ENCODE measurements at places on chromosomes 3 and 15.

DNA sequence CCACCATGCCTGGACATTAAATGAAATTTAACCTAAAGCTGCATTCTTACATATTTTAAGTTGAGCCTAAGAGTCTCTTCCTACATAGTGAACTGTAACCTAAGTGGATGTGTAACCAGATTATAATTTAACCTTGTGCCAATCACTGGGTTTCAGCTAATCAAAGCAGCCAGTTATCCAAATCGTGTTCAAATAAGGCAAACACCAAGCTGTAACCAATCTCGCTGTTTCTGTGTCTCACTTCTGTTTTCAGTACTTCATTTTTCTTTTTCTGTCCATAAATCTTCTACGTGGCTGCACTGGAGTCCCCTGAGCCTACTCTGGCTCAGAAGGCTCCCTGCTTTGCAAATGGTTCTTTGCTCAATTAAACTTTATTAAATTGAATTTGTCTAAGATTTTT, 186.1 kb upstream of the CNTN6 start:
- no peak for DNase-seq

GRCh38 chr3:182105875-182106274, 394.1 kb downstream of the SOX2 start:
- DNase-seq: no peak

DNA sequence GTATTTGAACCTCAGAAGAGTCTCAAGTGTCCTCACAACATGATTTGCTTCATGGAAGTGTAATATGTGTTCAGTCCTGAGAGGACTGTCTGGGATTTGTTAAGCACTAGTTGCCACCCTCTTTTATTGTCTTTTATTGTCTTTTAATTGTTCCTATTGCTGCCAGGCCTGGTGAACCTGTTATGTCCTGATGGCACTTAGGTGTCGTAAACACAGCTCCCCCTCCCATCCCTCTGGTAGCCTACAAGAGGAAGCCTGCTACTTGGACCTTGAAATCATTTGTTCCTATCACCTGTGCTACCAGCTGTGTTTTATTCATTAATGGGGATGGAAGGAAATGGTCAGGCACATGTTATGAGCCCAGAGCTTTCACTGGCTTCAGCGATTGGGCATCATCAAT, 19.3 kb downstream of the CCNB2 start:
- no peak for DNase-seq

DNA sequence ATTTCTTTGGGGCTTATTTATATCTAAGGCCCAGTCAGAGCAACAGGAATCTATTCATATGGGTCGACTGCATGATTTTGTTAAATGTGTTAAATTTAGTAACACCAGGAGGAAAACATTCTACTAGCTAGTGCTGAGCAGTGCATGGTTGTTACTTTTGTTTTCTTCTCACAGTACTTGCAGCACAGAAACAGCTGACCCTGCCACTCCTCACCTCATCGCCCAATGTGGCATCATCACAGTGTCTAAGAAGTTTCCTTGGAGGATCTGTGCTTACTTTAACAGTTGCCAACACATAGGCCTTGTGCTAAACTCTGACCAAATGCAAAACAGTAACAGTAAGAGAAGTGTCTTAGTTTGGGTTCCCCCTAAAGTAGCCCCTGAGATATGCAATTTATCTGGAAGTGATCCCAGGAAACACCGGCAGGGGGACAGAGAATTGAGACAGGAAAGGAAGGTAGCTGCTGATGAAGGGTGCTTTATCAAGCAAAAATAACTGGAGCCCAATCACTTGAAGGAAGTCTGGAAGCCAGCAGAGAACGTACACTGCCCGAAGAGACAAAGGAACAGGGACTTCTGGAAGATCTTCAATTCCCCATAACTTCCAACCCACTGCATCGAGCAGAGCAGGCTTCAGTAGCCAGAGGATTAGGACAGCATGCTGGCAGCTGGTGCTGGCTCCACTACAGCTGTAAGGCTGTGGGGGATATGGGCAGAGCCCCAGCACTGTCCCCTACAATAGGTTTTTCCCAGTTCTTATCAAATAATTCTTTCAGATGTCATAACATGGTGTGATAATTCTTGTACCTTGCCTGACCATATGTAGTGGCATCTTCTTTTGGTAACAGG, 36.0 kb upstream of the ULK4 start:
- no peak for DNase-seq

GRCh38 chr3:138455801-138456716, 21.6 kb downstream of the ESYT3 start:
- DNase-seq: no peak

DNA sequence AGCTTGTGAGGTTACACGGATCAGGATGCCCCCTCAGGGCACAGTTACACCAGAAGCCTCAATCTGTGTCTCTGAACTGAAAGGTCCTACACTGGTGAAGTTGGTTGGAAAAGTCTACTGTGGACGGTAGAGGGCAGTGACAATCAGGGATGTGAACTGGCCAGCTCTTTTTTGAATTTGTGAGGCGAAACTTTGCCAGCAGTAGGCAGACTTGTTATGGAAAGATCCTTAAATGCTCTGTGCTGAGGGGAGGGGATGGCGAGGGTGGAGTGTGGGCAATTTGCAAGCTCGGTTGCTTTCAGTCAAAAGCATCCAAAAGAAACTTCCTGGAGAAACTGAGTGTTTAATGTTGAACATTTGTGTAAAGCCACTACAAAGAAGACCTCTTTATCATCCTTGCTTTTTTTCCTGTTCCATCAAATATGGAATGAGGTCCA, 127.4 kb upstream of the ABHD17C start:
- no peak for DNase-seq

DNA sequence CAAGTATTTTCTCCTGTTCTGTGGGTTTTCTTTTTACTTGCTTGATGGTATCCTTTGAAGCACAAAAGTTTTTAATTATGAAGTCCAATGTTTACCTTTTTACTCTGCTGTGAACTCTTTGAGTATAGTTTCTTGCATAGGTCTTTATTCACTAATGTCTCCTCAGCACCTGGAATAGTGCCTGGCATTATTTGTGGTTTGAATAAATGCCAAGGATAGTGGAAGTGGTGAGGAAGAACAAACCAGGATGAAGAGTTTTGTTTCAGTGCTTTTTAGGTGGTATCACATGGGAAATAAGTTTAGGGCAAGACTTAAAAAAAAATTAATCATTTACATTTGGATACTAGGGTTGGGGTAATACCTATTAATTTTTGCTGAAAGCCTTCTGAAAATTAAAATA, 25.7 kb downstream of the GPD1L start:
- no peak for DNase-seq

DNA sequence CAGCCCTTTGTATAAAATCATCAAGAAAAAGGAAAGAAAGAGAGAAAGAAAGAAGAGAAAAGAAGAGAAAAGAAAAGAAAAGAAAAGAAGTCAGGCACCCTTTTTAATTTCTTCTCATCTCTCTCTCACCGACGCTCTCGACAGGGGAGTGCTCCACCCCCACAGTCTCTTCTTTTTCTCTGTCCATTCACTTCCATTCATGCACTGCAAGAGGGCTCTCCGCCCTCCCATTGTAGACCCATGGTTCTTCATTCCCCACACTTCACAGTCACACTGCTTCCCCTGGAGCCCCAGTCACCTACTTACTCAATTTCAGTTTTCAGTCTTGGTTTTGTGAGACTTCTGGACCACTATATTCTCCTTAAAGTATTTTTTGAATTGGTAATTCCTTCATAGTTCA, 254.7 kb downstream of the SOX2 start:
- DNase-seq: no peak

- no peak for DNase-seq
These were observed 139.6 kb downstream of the CMSS1 start for GRCh38 chr3:99957151-99957796.

DNA sequence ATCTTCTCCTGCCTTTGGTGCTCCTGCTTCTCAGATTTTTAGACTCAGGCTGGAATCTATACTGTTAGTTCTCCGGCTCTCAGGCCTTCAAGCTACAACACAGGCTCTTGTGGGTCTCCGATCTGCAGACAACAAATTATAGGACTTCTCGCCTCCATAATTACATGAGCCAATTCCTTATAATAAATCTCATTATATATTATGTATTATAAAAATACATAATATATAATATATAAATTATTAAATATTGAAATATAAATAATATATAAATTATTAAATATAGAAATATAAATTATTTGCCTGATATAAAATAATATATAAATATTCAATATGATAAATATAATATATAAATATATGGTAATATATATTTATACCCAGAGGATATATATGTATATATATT, 1214.0 kb downstream of the ROBO2 start:
- no peak for DNase-seq

DNA sequence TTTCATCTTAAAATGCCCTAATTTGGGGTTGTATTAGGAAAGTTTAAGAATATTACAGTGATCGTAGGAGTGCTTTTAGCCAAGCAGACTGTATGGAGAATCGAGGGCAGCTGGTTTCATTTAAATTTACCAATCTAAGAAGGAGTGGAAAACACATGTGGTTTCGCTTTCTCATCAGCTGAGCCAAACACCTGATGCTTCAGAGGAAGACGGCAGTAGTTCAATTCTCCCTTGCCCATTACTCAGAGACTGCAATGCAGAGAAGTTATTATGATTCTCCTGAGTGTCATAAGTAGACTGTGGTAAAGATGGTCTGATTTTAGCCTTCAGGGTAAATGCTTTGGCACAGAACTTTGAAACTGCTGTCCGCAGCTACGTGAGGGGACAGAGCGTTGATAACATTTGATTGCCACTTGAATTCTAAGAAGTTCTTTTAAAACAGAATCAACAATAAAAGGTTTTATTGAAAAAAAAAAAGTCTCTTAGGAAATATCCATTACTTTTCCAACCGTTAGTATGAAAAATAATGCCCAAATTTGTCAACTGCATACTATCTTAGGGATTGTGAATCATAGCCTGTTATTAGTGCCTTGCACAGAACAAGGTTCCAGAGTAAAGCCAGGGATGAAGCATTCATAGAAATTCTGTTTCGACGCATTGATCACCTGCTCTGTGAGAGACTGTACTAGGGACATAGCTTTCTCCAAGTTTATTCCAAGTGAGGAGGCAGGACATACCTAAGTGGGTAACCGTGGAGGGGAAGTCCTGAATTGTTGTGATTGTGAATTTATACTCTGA, 25.6 kb downstream of the LYSMD4 start:
- no peak for DNase-seq

DNA sequence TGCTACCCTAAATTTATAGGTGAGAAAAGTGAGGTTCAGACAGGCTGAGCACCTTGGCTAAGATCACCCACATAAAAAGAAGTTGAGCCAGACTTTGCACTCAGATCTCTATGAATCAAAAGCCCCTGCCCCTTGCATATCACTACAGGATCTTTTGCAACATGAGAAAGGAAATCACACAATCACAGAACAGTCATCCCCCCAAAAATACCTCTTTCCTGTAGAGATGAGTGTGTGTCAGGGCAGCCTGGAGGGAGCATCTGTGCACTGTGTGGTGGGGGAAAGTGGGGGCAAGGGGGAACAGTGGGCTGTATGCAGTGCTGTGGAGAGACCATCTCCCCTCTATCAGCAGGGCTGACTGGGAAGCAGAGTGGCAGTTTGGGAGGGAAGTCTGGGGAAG, 46.6 kb downstream of the EPHB3 start:
- no peak for DNase-seq

- no peak for DNase-seq
These were observed 16.5 kb downstream of the POLQ start for GRCh38 chr3:121529308-121529707.

GRCh38 chr15:69535101-69535638, 82.6 kb downstream of the RPLP1 start:
- DNase-seq: no peak

DNA sequence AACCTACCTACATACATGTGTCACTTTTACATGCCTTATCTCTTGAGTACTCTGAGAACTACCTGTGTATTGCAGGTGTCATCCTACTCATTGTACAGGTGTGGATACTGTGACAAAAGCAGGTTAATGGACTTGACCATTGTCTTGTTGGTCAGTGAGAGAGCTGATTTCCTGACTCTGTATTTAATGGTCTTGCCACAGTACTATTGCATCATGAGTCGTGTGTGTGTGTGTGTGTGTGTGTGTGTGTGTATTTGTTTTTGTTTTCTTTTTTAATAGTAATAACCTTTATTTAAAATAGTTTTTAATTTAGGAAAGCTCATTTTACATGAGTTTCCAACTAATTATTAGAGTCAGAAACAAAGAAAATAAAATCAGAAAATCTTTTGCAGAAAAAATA, 7.7 kb downstream of the SELENOT start:
- DNase-seq: no peak

DNA sequence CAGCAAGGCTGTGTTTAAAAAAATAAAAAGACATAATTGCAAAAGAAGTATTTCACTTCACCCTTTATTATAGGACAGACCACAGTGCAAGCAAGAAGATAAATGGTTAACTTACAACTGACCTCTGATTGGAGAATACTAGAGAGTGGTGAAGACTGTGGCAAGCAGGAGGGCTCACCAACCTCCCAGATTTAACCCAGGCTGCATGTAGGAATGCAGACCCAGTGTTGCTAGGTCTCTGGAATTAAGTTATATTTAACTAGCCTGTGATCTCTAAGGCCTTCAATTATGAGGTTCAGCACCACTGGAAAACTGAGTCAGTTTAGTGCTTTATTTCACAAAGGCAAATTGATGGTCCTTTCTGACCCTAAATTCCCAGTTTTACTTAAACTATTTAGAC, 436.6 kb downstream of the LPP start:
- DNase-seq: no peak

DNA sequence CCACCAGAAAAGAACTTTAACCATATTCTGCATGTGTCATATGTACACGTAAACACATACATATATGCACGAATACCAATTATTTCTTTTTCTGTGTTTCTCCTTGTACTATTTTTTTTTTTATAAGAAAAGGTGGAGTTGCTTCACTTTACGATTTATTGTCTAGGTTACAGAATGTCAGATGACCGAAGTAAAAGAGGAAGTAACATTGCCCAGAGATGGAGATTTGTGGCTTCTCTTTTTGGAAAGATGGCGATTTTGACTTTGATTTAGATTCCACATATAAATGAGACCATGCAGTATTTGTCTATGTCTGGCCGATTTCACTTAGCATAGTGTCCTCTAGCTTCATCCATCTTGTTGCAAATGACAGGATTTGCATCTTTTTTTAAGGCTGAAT, 293.1 kb downstream of the SV2B start:
- DNase-seq: no peak

- DNase-seq: no peak
These were observed 347 bp downstream of the HACL1 start for GRCh38 chr3:15601046-15601398.

- no peak for DNase-seq
These were observed 75.9 kb downstream of the ZBTB20 start for GRCh38 chr3:115071166-115071565.

GRCh38 chr3:55488398-55489055, 1.4 kb upstream of the WNT5A start:
- DNase-seq: peak; percentile 66

Data from aorta (tissue), 5 donors.